Lower lobe of right lung (tissue), 2 donors: ENCODE measurements at places on chromosomes 3 and 15. TPM values are rescaled to one million over a fixed set of nuclear protein-coding genes. Genes with fewer than 3 reads are reported as not detected.
A peak's percentile ranks its signal among the peaks of the same experiment; 100 is the strongest.

The DOCK3 gene
- 1.5 TPM for total RNA-seq

The MUC20 gene
- total RNA-seq, result 14.3 TPM

The GOLGA6L6 gene
- not detected for total RNA-seq

The ERICH6 gene
- total RNA-seq, result not detected

The ATP10A gene
- 43.5 TPM for total RNA-seq

The ARID3B gene
- total RNA-seq, result 11.1 TPM

The FILIP1L gene
- total RNA-seq, result 25.0 TPM

The MORC1 gene
- not detected for total RNA-seq

DNA sequence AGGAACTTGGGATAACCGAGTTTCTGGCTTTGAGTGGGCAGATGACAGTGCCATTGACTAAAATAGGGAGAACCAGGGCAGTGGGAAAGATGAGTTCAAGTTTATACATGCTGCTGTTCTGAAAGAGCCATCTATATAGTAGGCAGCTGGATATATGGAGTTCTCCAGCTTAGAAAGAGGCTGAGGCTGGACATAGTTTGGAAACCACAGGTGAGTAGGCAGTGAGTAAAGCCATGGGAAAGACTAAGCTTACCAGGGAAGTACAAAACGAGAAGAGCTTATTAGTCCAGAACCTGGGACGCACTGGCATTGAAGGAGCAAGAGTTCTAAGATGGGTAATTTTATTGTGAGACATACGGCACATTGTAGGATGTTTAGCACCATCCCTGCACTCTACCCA, 54.2 kb downstream of the MSL2 start:
- peak overlapping the region; percentile 22 for H3K27ac ChIP-seq
- no peaks in the 10 kb centered on the region for H3K27me3 ChIP-seq
- no peak for DNase-seq
- H3K36me3 ChIP-seq, result peaks cover 11% of the 10 kb centered on the region
- H3K4me3 ChIP-seq, result no peak overlapping the region
- H3K4me1 ChIP-seq, result peaks cover 16% of the 10 kb centered on the region

GRCh38 chr3:146638718-146639117, 33.6 kb upstream of the PLSCR5 start:
- no peak for DNase-seq
- no peak overlapping the region for H3K4me3 ChIP-seq
- no peaks in the 10 kb centered on the region for H3K36me3 ChIP-seq

DNA sequence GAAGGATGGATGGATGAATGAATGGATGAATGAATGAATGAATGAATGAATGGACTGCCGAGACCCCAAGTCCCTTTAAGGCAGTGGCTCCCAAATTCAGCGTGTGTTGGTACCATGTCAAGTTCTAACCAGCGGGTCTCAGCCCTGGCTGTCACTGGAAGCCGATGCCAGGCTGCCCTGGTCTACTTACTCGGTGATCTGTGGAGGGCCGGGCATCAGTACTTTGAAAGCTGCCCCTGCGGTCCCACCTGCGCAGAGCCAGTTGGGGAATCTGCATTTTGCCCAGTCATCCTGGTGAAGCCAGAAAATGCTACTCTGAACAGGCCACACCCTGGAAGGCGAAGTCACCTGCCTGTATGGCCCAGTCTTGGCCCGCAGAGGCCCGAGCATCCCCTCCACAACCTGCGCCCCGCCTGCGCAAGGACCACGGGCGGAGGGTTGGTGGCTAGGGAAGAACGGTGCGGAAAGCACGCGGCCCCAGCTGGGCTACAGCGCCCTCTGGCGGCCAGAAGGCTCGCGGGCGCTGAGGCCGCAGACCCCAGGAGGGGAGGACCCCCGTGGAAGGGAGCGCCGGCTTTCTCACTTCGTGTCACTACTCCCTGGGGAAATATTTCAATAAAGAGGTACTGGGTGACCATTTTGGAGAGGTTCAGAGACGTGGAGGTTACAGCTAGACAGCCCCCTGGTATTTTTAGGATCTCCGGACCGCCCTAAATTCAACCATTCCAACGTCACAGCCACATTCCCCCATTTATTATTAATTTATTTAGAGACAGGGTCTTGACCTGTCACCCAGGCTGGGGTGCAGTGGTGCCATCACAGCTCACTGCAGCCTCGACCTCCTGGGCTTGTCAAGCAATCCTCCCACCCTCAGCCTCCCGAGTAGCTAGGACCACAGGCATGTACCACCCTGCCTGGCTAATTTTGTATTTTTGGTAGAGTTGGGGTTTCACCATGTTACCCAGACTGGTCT, 34.9 kb downstream of the PRKCD start:
- H3K4me1 ChIP-seq, result peaks cover 27% of the 10 kb centered on the region
- H3K27ac ChIP-seq, result no peak overlapping the region
- peak; percentile 75 for DNase-seq
- H3K27me3 ChIP-seq, result no peaks in the 10 kb centered on the region
- H3K4me3 ChIP-seq, result no peak overlapping the region

- H3K4me3 ChIP-seq, result no peak overlapping the region
- peak; percentile 68 for DNase-seq
- H3K27me3 ChIP-seq, result no peaks in the 10 kb centered on the region
- peaks cover 62% of the 10 kb centered on the region for H3K36me3 ChIP-seq
Measured at GRCh38 chr15:55361048-55361447, 42.0 kb downstream of the PIGB start.

- no peak overlapping the region for H3K27ac ChIP-seq
- H3K4me1 ChIP-seq, result no peaks in the 10 kb centered on the region
Measured at GRCh38 chr3:87167628-87168456, 59.3 kb upstream of the CHMP2B start.

GRCh38 chr15:89098281-89098680, 10.0 kb downstream of the ABHD2 start:
- H3K27ac ChIP-seq, result no peak overlapping the region
- H3K27me3 ChIP-seq, result no peaks in the 10 kb centered on the region
- H3K4me3 ChIP-seq, result no peak overlapping the region
- peaks cover 77% of the 10 kb centered on the region for H3K4me1 ChIP-seq

DNA sequence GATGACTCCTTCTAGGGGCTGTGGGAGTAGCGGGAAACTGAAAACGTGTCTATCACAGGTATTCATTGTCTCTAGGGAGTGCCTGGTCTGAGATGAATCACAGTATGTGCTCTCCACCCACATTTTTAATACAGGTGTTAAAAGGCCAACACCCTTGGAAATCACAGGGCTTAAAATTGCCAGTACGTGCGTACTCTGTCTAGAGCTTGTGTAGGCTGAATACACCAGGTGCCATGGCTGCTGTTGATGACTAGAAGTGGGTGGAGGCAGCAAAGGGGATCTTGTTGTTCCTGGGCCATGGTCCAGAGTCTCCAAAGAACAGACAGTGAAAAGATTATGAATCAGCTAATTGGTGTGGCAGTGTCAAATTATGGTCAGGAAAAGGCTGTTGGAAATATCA, 35.1 kb upstream of the P3H2 start:
- H3K4me1 ChIP-seq, result no peaks in the 10 kb centered on the region
- H3K36me3 ChIP-seq, result no peaks in the 10 kb centered on the region
- H3K27ac ChIP-seq, result no peak overlapping the region

DNA sequence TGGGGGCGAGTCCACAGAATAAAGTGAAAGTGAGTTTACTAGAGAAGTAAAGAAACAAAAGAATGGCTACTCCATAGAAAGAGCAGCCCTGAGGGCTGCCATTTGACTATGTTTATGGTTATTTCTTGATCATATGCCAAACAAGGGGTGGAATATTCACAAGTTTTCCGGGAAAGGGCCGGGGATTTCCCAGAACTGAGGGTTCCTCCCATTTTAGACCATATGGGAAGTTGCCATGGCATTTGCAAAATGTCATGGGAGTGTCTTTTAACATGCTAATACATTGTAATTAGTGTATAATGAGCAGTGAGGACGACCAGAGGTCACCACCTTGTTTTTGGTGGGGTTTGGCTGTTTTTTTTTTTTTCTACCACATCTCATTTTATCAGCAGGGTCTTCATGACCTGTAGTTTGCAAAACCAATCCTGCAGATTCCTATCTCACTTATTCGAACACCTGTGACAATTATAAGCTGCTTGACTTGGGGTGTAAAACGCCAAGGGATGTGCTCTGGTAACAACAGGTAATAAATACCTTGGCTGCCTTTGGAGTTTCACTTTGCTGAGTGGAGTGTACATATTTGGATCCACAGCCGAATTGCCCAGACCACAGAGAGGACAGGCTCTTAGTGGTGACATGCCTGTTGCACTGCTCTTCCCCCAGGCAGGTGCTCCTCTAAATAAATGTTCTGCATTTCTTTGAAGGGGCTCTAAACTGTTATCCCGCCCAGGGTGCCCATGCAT, 43.6 kb downstream of the C2CD4B start:
- peaks cover 38% of the 10 kb centered on the region for H3K4me1 ChIP-seq
- H3K27ac ChIP-seq, result no peak overlapping the region
- H3K36me3 ChIP-seq, result no peaks in the 10 kb centered on the region
- no peak overlapping the region for H3K4me3 ChIP-seq
- H3K27me3 ChIP-seq, result no peaks in the 10 kb centered on the region
- no peak for DNase-seq

DNA sequence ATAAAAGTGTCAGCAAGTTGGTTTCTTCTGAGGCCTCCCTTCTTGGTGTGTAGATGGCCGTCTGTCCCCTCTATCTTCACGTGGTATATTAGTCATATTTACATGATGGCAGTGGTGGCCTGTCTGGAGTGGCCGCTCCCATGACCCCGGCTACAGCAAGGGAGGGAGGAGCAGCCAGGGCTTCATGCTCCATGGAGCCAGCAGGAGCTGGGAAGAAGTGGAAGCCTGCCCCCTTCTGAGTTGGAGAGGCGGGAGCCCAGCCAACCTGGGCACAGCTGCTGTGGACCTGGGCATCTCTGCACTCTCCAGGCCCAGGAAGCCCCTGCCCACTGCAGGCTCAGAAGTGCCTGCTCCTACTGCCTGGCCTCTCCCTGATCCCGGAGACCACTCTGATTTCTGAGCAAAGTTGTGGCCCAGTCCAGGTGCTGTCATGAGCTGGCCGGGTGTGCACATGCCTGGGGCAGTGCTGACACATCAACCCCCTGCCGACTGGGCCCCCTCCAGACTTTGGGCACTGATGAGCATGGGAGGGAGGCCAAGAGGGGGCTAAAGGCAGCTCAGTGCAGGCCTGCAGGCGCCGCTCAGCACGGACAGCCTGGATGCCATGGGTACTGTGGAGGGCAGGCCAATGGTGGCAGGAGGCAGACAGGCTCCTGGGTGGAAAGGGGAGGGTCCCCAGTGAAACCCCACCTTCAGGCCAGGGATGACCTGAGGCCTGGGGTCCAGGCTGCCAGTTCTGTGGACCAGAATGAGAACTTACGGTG, 84.8 kb downstream of the SERPINI1 start:
- H3K4me3 ChIP-seq, result no peak overlapping the region
- no peaks in the 10 kb centered on the region for H3K27me3 ChIP-seq
- H3K4me1 ChIP-seq, result peaks cover under 1% of the 10 kb centered on the region

DNA sequence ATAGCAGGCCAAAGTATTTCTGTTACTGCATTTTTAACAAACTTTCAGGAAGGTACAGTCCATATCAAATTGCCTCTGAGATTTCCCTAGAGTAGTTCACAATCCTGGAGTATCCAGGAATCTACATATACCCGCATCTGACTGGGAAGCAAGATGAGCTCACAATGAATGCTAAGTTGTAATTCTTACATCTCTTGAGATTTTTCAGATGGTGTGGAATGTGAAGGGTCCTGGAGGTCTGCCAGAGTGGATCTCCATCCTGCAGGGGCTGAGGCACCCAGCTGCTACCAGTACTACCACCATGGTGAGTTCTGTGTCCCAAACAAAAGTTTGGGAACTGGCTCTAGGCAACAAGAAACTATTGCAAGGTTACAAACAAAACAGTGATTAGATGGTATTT, 156.7 kb upstream of the CCDC54 start:
- no peaks in the 10 kb centered on the region for H3K4me1 ChIP-seq
- H3K36me3 ChIP-seq, result no peaks in the 10 kb centered on the region
- no peaks in the 10 kb centered on the region for H3K27me3 ChIP-seq
- H3K4me3 ChIP-seq, result no peak overlapping the region
- DNase-seq, result no peak

GRCh38 chr15:46111730-46112129, 476.9 kb downstream of the SQOR start:
- DNase-seq, result no peak
- no peak overlapping the region for H3K27ac ChIP-seq
- H3K27me3 ChIP-seq, result no peaks in the 10 kb centered on the region
- H3K4me3 ChIP-seq, result no peak overlapping the region
- H3K4me1 ChIP-seq, result no peaks in the 10 kb centered on the region
- no peaks in the 10 kb centered on the region for H3K36me3 ChIP-seq

DNA sequence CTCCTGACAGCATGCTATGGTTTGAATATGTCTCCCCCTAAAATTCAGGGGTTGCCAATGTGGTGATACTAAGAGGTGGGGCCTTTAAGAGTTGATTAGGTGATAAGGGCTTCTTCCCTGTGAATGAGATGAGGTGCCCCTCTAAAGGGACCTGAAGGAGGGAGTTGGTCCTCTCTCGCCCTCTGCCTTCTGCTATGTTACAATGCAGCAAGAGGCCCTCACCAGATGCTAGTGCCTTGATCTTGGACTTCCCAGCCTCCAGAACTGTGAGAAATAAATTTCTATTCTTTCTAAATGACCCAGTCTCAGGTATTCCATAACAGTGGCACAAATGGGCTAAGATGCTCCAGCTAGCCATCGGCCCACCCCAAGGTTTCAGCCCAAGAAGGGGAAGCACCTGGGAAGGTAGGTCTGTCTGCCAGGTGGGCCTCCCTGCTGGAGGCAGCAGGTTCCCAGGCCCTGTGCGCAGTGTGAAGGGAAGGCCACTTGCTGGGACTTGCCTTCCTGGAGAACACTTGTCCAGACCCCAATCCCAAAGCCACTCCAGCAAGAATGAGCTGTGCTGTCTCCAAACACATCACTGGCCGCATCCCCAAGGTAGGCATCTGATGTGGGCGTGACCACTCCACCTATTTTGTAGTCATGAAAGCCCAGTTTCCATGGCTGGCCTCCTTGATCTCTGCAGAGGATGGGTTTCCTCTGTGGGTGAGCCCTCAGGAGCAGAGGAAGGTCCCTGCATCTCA, 9.0 kb downstream of the TGM4 start:
- H3K27ac ChIP-seq, result no peak overlapping the region
- H3K4me1 ChIP-seq, result no peaks in the 10 kb centered on the region
- H3K36me3 ChIP-seq, result no peaks in the 10 kb centered on the region
- no peak for DNase-seq
- no peaks in the 10 kb centered on the region for H3K27me3 ChIP-seq

DNA sequence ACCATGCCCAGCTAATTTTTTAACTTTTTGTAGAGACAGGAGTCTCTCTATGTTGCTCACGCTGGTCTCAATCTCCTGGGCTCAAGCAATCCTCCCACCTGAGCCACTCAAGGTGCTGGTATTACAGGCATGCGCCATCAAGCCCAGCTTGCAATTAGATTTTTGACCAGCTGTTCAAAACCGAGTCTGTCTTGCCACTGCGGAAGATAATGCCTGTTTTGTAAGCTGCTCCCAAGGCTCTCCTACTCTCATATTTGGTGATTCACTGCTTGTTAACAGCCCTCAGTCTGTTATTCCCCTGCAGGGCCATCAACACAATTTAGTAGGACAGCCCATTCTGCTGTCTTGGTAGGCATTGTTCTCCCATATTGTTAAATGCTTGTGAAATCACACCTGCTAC, 17.8 kb upstream of the MCCC1 start:
- no peak for DNase-seq
- H3K36me3 ChIP-seq, result no peaks in the 10 kb centered on the region
- peaks cover 22% of the 10 kb centered on the region for H3K27me3 ChIP-seq
- H3K4me1 ChIP-seq, result no peaks in the 10 kb centered on the region
